Activated T-cell treated with anti-CD3 and anti-CD28 coated beads, Interleukin-2, amount 50 U/mL, for 72 hours (primary cell): ENCODE measurements at places on chromosomes 6 and 20. TPM values are rescaled to one million over a fixed set of nuclear protein-coding genes. Genes with fewer than 3 reads are reported as not detected.

DNA sequence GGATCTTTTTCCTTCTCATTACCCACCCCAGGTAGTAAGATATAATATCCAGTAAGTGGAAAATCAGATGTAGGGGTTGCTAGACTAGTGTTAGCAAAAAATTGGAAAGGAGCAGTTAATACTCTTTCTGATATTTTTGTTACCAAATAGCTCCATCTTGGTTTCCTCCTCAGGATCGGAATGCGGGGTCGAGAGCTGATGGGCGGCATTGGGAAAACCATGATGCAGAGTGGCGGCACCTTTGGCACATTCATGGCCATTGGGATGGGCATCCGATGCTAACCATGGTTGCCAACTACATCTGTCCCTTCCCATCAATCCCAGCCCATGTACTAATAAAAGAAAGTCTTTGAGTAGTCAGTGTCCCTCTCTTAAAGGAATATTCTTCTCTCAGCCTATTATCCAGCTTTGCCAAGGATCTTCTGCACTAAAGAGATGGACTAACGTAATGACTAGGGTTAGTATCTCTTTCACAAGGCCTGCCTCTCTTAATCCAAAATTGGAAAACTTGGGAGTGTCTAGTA, 1.5 kb downstream of the ROMO1 start:
- H3K4me3 ChIP-seq, result peak overlapping the region; percentile 94
- H3K36me3 ChIP-seq, result peaks cover 38% of the 10 kb centered on the region
- H3K27me3 ChIP-seq, result no peaks in the 10 kb centered on the region

DNA sequence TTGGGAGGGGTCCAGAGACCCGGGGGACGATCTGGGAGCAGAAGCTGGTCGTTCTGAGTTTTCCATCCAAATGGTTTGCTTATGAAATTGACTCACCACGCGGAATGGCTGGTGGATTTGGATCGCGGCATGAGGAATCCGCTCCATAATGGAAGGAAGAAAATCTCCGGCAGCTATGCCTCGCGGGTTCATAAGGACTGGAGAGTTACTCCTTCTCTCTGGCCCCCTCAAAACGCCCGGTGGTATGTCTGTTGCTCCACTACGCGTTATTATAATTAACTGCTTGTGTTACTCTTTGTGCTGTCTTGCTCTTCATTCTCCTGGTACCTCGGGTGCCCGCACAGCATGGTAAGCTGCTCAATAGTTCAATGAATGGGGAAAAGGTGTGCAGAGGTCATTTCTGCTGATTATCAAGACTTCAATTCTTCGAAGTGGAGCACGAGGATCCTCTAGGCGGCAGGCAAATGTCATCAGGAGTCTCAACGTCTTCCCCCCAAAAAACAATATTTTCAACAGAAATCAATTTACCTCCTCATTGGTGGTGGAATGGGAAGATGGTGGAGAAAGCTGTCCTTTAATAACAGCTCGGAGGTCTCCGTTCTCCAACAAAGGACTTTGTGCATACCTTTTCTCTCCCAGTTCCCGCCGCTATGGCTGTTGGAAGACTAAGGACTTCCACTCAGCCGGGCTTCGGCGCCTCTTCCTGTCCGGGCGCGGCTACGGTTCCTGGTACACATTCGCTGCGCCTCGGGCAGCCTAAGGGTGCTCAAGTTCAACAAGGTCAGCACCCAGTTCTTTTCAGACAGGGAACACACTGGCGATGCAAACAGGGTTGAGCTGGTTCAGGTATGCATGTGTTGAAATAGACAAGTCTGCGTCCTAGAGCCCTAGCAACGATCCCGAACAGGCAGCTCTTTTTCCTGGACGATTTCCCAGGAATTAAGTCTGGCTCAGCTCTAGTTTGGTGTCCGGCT, 9.2 kb upstream of the PRSS16 start:
- H3K36me3 ChIP-seq, result peaks cover under 1% of the 10 kb centered on the region
- DNase-seq, result no peak
- H3K27ac ChIP-seq, result peak overlapping the region; percentile 97
- peaks cover 37% of the 10 kb centered on the region for H3K4me1 ChIP-seq

GRCh38 chr6:147173675-147174308, 30.4 kb upstream of the STXBP5 start:
- H3K27me3 ChIP-seq, result no peaks in the 10 kb centered on the region
- H3K4me1 ChIP-seq, result no peaks in the 10 kb centered on the region
- no peak overlapping the region for H3K27ac ChIP-seq
- no peaks in the 10 kb centered on the region for H3K36me3 ChIP-seq

GRCh38 chr6:167120583-167120903, 2.4 kb upstream of the CCR6 start:
- H3K4me3 ChIP-seq, result peak overlapping the region; percentile 49
- H3K4me1 ChIP-seq, result peaks cover 31% of the 10 kb centered on the region
- no peak for DNase-seq

DNA sequence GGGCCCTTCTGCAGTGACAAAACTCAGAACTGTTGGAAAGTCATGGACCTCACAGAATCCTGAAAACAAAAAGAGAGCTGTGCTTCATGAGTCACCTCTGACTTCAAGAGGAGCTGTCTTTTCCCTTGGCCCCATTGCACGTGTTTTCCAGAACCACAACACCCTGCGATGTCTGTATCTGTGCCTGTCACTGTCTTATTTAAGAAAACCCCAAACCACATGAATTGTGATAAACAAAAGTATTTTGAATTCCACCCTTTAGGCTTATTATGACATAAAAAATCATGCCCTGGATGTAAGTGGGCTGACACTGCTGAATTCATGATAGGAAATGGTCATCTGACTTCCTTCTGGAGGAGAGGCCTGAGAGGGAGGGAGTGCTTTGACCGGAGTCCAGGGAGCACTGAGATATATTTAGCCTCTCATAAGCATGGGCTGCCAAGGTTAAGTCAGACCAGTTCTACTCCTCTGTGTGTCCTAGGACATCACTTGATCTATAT, 96.4 kb upstream of the DUSP22 start:
- H3K27ac ChIP-seq, result no peak overlapping the region
- H3K4me1 ChIP-seq, result peaks cover 65% of the 10 kb centered on the region
- peaks cover 8% of the 10 kb centered on the region for H3K27me3 ChIP-seq
- peak; percentile 52 for DNase-seq

- H3K27me3 ChIP-seq, result no peaks in the 10 kb centered on the region
- peak; percentile 61 for DNase-seq
- peaks cover 76% of the 10 kb centered on the region for H3K4me1 ChIP-seq
- H3K4me3 ChIP-seq, result peak overlapping the region; percentile 75
- H3K36me3 ChIP-seq, result peaks cover 5% of the 10 kb centered on the region
Measured at GRCh38 chr6:42378125-42378524, 73.6 kb downstream of the TRERF1 start.

DNA sequence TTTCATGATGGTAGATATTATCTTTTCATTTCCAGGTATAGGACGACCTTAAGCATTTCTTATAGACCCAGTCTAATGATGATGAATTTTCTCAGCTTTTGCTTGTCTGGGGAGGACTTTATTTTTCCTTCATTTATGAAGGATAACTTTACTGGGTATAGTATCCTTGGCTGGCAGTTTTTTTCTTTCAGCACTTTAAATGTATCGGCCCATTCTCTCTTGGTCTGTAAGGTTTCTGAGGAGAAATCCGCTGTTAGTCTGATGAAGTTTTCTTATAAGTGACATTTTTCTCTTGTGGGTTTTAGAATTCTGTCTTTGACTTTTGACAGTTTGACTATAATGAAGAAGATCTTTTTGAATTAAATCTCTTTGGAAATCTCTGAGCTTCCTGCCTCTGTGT, 144.7 kb upstream of the SLC22A23 start:
- H3K4me1 ChIP-seq, result no peaks in the 10 kb centered on the region
- peaks cover 20% of the 10 kb centered on the region for H3K27me3 ChIP-seq
- no peak overlapping the region for H3K27ac ChIP-seq

- H3K4me3 ChIP-seq, result no peak overlapping the region
- H3K27me3 ChIP-seq, result no peaks in the 10 kb centered on the region
- no peaks in the 10 kb centered on the region for H3K36me3 ChIP-seq
Measured at GRCh38 chr6:78594668-78595066, 272.7 kb upstream of the IRAK1BP1 start.

- no peaks in the 10 kb centered on the region for H3K36me3 ChIP-seq
- H3K27ac ChIP-seq, result no peak overlapping the region
- no peak for DNase-seq
- H3K4me3 ChIP-seq, result no peak overlapping the region
- H3K4me1 ChIP-seq, result no peaks in the 10 kb centered on the region
Measured at GRCh38 chr20:10857352-10858070, 183.7 kb upstream of the JAG1 start.

DNA sequence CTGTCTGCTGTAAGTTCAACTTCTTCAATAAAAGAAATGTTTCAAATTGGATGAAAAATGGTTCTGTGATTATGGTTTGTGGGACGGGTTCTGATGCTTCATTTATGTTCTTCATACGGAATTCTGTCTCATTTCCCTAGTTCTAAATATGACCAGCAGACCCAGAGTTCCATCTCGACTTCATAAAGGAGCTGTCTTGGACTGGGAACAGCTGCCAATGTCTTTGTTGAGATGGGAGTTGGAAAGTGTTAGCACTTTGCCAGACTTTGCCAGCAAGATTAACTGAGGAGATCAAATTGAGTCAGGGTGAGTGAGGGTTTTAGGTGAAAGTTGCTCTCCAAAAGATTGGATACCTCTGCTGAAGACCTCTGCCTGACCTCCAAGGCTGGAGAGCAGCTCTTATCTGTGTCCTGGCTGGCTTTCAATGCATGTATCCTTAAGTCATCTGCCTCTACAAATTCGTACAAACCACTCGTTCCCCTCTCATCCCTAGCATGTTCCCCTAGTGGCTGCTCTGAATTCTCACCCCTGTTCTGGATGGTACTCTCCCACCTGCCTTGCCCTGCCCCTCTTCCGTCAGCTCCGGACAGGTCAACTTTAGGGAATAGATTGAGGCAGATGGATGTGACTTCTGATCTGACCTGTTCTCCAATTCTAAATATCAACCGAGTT, at the start of gene EFCAB8:
Gene EFCAB8 (plus strand): TSS at position 223 of the 672 bp plus-strand sequence. CDS start 4,870 bp downstream, outside the sequence.
- no peak for DNase-seq
- H3K27ac ChIP-seq, result peak within 1 kb of the TSS; percentile 16
- H3K4me1 ChIP-seq, result peaks cover 9% of the 10 kb centered on the region
- H3K4me3 ChIP-seq, result no peak within 1 kb of the TSS
- H3K27me3 ChIP-seq, result no peaks in the 10 kb centered on the region

DNA sequence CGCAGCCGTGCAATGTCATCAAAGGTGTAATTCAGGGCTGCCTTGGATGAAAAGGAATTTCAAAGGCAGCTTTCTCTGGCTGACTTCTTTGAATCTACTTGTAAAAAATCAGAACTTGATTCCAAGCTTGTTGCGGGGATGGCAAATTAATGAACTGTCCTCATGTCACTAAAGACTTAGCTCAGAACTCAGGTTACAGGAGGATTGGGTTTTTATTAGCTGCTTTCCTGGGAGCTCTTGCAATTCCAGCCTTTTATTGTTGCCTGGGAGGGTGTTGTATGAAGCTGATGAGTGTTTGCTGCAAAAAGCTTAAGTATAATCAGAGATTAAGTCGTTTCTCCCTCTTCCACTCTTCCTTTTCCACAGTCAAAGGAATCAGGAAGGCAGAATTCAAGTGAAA, 113.0 kb upstream of the CDH4 start:
- no peak overlapping the region for H3K27ac ChIP-seq
- peaks cover 6% of the 10 kb centered on the region for H3K27me3 ChIP-seq
- H3K4me1 ChIP-seq, result no peaks in the 10 kb centered on the region
- H3K36me3 ChIP-seq, result no peaks in the 10 kb centered on the region

GRCh38 chr20:14051454-14051853, 56.1 kb downstream of the MACROD2 start:
- no peaks in the 10 kb centered on the region for H3K36me3 ChIP-seq
- no peak overlapping the region for H3K4me3 ChIP-seq
- no peak for DNase-seq
- H3K27me3 ChIP-seq, result peaks cover 7% of the 10 kb centered on the region

DNA sequence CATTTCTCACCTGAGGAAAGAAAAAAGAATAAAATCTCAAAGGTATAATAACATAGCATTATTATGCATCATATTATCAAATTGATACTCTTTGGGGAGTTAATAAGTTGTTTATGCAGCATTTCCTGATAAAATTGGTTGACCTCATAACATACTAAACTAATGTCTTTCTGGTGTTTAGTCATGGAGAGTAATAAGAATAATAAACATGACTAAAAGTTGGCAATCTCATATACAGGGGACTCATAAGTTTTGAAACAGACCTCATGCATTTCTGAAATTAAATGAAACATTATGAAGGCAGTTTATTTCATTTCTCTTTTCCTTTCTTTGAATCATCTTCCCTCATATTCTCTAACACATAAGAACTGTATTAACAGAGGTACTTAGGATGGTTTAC, 60.5 kb upstream of the PRDM1 start:
- no peak overlapping the region for H3K4me3 ChIP-seq
- peaks cover 36% of the 10 kb centered on the region for H3K27me3 ChIP-seq
- H3K4me1 ChIP-seq, result peaks cover 26% of the 10 kb centered on the region
- no peak for DNase-seq
- H3K36me3 ChIP-seq, result no peaks in the 10 kb centered on the region
- H3K27ac ChIP-seq, result no peak overlapping the region

DNA sequence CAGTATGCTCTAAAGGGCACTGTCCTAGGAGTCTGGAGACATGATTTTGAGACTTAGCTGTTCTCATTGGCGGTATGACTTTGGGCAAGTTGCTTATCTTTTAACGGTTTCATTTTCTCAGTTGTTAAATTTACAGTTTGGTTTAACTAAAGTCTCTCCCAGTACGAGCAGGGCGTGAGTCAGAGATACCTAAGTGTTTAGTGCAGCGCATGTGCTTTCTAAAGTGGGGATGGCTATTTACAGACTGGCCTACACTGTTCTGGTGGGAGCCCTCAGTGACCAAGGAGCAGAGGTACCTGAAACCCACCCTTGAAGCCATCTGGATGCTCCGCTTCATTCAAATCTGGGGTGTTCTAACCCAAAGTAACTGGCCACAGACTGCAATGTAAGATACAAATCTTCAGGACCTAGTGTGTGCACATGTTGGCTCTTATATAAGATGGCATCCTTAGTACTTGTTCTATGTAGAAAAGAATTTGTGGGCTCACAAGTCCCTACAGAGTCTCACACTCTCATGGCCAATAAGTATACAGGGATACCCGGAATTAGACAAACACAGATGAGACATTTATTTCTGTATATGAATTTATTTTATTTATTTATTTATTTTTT, 10.7 kb downstream of the MSH5 start:
- no peak for DNase-seq
- no peaks in the 10 kb centered on the region for H3K27me3 ChIP-seq
- H3K36me3 ChIP-seq, result peaks cover 15% of the 10 kb centered on the region
- no peaks in the 10 kb centered on the region for H3K4me1 ChIP-seq
- H3K4me3 ChIP-seq, result no peak overlapping the region

DNA sequence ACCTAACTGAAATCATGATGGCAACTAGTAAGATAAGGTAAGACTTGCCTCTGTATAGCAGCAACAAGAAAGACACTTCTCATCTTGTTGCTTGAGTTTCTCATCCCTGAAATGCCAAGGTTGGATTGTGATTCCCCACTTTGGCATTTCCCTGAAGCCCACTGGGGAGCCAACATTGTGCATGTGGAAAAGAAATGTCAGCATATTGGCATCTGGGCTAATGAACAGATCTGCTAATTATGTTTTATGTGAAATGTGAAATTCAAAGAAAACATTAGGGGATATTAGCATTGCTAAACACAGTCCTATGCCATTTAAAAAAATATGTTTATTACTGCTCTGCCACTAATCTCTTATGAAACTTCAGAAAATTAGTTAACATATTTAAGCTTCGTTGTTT, 126.3 kb upstream of the PCSK2 start:
- H3K27ac ChIP-seq, result no peak overlapping the region
- no peaks in the 10 kb centered on the region for H3K36me3 ChIP-seq
- DNase-seq, result no peak
- H3K27me3 ChIP-seq, result no peaks in the 10 kb centered on the region
- no peaks in the 10 kb centered on the region for H3K4me1 ChIP-seq
- no peak overlapping the region for H3K4me3 ChIP-seq

Gene FKBP1C
- total RNA-seq, result 4.3 TPM

Gene CD2AP
- 29.5 TPM for total RNA-seq

Gene HUS1B
- total RNA-seq, result 0.89 TPM

Gene MAS1
- not detected for total RNA-seq

Gene DEFB124
- not detected for total RNA-seq

Gene C2
- total RNA-seq, result 3.4 TPM

Gene TCF15
- not detected for total RNA-seq

Gene KHDC1L
- not detected for total RNA-seq

Gene FKBP1A
- total RNA-seq, result 278 TPM
